ENCODE measurements at places on chromosomes 2 and 18.

- no peak for DNase-seq
Measured at GRCh38 chr2:160246356-160246755, 46.3 kb upstream of the ITGB6 start.

DNA sequence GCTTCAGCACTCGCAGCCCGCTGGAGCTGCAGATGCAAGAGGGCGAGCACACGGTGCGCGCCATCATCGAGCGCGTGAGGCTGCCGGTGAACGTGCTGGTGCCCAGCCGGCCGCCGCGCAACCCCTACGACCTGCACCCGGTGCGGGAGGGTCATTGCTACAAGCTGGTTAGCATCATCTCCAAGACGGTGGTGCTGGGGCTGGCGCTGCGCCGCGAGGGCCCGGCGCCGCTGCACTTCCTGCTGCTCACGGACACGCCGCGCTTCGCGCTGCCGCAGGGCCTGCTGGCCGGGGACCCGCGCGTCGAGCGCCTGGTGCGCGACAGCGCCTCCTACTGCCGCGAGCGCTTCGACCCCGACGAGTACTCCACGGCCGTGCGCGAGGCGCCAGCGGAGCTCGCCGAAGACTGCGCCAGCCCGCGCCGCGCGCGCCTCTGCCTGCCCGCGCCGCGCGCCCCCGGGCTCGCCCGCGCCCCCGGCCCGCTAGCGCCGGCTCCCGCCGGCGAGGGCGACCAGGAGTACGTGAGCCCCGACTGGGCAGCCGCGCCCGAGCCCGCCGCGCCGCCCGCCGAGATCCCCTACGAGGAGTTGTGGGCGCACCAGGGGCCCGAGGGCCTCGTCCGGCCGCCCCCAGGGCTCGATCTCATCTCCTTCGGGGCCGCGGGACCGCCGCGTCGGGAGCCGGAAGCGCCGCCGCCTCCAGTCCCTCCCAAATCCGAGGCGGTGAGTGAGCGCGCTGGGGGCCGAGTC, 11.8 kb downstream of the GAREM2 start:
- peak; percentile 78 for DNase-seq

DNA sequence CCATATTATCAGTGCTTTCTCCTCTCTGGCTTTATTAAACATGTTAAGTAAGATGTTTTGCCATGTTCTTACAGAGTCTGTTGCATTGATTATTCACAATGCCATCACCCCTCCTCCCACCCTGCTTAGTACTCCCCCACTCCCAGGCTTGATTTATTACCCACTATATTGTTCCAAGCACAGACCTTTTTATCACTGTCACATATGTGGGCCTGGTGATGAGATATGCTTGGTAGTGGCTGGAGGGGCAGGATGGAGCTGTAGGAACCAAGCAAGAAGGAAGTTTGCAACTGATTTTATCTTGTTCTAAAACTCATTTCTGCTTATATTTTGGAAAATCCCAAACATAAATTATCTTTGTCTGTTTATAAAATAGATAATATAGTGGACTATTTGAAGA, 748.2 kb upstream of the CELF4 start:
- no peak for DNase-seq

DNA sequence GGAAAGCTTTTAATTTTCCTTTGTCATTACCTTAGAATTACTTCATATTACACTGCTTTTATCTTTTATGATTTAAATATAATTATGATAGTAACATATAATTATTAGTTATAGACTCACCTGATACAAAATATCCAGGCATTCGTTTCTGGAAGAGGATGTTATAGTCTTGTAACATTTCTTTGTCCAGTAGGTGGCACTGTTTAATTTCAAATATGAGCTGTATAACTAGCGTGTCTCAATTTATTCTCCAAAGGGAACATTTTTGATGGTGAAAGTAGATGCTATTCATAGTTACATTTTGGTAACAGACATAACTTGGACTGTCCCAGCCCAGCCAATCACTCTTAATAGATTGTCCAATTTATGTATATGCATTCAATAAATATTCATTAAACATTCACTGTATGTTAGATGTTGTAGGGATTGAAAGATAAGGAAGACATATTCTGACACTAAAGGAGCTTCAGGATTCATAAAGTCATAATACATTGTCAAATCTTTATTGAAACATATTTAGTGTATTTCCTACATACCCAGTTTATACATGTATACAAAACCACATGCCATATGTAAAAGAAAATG, 19.2 kb downstream of the DAW1 start:
- no peak for DNase-seq

- DNase-seq, result no peak
Measured at GRCh38 chr2:236360496-236360895, 96.3 kb upstream of the ASB18 start.
